ENCODE measurements at places on chromosomes 4 and X.

DNA sequence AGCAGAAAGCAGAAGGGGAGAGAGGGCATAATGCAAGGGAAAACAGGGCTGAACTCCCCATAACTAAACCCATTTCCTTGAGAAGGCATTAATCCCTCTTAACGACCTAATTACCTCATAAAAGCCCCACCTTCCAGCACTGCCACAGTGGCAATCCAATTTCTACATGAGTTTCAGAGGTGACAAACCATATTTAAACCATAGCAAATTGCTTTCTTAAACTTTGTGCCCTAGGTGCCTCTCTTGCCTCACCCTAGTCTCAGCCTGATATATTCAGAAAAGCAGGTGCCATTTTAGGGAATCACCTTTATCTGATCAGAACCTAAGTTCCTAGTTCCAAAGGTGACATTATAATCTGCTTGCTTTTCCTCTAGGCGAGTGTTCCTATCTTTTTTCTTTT, 48.9 kb downstream of the SLC34A2 start:
- no peak for DNase-seq

DNA sequence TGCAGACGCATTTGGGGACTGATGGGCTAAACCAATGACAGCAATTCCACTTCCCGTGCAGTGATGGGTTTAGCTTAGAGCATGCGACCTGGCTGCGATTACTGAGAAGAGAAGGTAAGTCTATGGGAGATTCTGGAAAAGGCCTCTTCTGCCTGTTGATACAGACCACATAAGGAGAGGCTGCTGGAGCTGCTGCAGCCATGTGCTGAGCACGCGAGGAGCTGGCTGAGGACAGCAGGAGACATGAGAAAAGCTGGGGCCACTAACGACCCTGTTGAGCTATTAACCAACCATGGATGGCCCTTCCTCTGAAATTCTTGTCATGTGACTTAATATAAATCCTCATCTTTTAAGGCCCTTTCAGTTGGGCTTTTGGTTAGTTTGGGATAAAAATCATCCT, 199.9 kb downstream of the PRDM5 start:
- DNase-seq, result no peak

DNA sequence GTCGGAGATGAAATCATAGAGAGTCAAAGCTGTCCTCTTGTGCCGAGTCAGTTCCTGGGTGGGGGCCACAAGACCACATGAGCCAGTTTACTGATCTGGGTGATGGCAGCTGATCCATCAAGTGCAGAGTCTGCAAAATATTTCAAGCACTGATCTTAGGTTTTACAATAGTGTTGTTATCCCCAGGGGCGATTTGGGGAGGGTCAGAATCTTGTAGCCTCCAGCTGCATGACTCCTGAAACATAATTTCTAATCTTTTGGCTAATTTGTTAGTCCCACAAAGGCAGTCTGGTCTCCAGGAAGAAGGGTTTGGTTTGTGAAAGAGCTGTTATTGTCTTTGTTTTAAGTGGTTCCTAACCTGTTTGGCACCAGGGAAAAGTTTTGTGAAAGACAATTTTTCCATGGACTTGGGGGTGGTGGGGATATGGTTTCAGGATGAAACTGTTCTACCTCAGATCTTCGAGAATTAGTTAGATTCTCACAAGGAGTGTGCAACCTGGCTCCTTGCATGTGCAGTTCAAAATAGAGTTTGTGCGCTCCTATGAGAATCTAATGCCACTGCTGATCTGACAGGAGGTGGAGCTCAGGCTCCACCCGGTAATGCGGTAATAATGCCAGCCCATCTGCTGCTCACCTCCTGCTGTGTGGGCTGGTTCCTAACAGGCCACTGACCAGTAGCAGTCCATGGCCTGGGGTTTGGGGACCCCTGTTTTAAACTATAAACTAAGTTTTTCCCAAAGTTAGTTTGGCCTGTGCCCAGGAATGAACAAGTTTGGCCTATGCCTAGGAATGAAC, 29.2 kb downstream of the METAP1 start:
- no peak for DNase-seq

GRCh38 chrX:12702509-12703091, 88.6 kb upstream of the PRPS2 start:
- DNase-seq, result no peak

DNA sequence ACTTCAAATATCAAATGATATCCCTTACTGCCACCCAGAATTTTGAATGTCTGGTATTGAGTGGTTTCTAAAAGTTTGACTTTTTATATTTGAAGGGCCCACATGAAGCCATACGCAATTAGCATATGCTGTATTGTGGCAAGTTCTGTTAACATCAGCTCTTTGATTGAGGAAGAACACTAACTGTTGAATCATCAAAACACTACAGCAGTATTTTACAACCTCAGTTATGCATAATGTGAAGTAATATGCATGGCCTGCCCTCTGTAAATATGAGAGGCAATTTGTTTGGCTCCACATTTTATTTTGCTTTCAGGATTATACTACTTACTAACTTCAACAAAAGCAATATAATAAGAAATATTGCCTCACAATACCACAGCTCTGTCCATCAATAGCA, 62.2 kb upstream of the DMD start:
- DNase-seq, result no peak

DNA sequence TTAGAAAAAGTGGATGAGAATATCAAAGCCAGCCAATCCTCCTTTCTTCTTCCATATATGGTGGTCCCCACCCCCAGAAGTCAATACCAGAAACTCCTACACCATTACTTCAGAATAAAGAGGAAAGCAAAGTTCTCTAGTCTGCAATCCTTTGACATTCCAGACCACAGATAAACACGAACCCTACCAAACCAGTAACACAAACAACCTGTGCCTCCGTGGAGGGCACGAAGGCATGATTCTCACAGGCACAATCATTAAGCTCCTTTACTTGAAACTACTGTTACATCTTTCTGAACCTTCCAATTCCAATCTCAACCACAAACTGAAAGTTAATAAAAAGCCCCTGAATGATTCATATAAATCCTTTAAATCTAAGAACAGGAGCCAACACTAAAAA, 16.3 kb downstream of the MAML3 start:
- no peak for DNase-seq

- DNase-seq, result no peak
Observed at GRCh38 chrX:77698242-77698641, 87.8 kb downstream of the ATRX start.

DNA sequence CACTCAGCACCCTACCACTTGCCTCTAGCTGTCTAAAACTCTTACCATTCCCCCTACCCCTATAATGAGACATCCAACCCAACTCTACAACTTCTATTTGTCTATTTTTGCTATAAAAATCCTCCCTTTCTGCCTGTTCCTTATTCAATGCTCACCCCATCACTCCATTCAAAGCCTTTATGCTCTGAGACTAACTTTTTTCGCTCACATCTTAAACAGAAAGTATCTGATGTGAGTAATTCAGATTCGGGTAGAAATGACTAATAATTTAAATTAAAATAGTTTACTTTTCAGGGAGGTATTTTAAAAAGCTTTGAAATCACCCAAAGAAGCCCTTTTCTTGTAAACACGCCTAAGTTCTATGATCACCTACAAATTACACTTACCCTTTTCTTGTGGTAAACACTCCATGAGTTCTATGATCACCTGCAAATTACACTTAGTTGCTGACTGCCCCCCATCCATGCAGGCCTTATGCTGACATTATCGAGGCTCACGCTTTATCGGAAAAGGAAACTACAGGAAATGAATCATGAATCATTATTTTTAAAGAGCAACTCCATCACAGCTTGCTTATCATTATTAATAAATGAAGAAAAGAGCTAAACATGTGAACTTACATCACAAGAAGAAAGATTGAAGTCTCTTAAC, 168.7 kb upstream of the PPP1R2C start:
- DNase-seq, result no peak

- DNase-seq, result peak; percentile 0
Observed at GRCh38 chr4:4430492-4431195, 43.7 kb downstream of the NSG1 start.

DNA sequence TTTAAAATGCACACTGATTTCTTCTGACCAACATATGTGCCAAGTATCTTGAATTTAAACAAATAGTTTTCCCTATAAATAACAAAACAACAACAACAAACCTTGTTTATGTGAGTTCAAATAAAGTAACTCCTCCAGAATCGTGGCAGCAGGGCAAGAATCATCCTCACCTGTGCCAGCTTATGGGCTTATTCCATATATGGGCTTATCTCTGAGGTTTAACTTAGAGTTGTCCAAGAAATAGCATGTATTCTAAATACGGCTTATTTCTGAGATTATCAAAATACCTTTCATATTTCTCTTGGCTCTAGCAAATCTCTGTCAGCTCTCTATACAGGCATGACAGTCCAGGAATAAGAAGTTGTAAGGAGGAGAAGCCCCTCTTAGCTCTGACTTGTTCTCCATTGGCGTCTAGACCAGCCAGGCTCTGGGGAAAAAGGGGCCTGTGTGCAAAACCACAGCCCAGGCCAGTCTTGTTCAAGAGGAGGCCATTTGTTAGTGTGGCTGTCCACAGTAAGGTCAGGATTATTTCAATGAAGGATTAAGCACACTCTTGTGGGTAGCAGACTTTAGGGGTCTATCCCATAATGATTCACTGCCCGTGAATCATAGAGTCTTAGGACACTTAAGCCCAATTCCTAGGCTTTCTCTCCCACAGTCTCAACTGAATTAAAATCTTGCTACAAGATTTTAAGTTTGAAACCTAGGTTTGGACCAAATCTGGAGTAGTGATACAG, 63.2 kb downstream of the FRAS1 start:
- DNase-seq, result no peak

DNA sequence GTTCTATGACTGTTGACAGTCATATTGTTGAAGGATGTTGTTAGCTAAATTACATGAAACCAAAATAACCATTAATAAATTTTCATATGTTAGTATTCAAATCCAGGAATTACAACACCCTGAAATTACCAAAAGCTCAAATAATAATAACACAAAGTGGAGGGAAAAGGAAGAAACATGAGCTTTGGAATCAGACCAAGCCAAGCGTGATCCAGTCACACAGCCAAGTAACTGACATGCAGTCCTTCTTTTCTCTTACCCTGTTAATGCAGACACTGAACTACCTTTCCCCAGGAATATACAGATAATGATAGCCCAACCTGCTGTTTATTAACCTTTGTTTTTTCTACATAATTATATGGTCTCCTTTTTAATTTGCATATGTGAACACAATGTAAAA, 130.2 kb downstream of the HS3ST1 start:
- no peak for DNase-seq

- no peak for DNase-seq
Observed at GRCh38 chrX:17226736-17227135, 148.3 kb upstream of the NHS start.

- no peak for DNase-seq
Observed at GRCh38 chrX:46576458-46576857, 2.9 kb downstream of the CHST7 start.

DNA sequence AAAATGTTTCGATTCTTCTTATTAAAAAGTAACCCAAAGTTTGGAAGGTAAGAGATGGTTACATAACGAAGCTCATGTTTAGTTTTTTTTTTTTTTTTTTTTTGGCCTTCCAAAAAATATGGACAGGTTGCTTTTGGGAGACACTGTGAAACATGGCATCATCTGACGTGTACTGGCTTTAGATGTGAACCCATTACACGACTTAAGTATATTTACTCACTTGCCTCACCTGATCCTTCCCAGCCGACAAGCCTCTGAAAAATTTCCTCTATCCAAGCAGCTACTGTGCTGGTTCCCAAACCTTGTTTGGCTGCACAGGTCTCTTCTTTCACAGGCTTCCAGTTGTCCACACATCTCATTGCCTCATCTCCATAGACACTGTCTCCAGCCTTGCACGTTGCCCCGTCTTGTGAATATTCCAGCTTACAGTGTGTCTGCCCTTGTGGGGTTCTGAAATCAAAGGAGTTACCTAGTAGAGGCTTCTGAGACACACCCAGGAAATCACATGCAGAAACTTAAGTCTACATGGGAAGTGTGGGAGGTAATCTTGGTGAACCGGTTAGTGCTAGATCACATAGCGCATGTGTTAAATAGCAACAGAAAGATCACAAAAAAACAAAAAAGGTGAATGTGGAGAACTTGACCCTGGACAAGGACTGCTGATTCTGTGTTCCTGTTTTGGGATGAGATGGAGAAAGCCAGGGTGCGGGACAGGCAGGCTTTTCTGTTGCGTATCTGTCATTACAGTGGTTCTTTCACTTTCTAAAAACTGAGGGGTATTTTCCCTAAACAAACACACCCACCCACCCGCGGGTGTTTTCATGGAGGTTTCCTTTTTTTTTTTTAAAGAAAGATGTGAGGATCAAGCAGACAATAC, 328.6 kb downstream of the ARHGAP10 start:
- DNase-seq, result no peak

DNA sequence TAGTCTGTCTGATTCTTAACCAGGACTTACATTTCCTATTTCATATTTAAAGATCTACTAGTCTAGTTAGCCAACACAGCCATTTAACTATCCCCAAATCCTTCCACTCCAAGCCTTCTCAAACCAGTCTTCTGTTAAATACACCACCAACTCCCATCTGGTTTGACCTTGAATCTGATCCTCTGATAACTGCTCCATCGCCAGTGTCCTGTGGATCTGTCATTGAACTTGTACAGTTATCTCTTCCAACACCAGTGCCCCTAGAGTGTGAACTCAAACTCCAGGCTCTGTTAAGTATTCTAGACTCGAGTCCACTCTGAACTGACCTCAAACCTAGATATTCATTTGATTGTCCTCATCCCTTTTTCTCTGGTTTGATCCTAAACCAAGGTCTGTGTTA, 14.4 kb downstream of the WDR13 start:
- DNase-seq, result no peak

- no peak for DNase-seq
Observed at GRCh38 chrX:112627206-112627605, 52.5 kb downstream of the LHFPL1 start.

DNA sequence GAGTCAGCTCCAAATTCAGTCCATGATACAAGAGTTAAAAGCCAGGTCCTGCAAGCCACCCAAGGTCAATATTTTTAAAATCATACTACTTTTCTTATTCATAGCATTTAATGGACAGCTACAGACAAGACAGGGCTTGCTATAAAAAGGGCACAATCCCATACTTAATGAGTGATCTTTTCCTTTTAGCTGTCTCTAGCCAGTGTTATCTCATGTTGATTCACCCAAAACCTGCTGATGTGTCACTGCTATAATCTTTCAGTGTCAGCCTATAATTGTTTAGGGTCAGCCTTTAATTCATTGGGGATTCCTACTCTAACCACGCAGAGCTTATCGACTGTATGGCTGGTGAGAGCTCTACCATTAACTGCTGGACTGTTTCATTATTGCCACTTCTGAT, 51.2 kb upstream of the HCCS start:
- DNase-seq, result no peak

DNA sequence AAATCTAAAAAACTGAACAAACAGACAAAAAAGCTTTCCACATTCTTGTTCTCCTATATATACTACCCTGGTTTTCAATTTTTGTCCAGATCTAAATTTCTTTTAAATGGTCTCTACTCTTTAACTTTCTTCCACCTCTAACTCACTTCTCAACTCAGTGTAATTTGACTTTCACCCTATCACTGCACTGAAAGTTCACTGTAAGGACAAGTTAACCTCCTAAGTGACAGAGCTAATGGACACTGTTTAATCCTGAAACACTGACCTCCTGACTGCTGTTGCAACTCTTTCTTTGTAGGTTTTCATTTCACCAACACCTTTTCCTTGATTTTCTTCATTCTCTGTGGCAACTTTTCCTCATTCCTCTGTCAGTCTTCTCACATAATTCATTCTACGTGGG, 50.0 kb downstream of the ATOH1 start:
- no peak for DNase-seq

All from DMS79 treated with DMSO at 0.1 percent for 48 hours (cell line).